GM20000 (cell line): ENCODE measurements at places on chromosomes 5 and 9.

DNA sequence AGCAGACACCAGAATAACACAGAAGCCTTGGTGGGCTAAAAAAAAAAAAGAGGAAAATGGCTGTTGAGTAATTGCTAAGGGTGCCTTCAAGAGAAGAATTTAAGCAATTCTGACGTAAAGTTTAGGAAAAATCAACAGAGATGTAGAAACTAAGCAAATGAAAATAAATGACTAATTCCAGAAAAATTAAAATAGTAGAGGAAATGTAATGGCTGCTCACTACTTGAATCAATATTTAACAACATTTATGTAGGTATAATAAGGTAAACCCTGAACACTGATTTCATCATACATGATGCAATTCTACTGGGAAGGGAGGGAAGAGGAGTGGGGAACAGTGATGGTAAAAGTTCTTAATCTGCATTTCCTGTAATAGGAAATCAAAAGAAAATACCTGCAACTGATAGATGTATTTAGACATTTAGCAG, 41.4 kb downstream of the PUM3 start:
- no peak for DNase-seq

GRCh38 chr9:111274737-111275136, 55.3 kb downstream of the OR2K2 start:
- no peak for DNase-seq

GRCh38 chr5:89397096-89397495, 514.1 kb upstream of the MEF2C start:
- DNase-seq: no peak

DNA sequence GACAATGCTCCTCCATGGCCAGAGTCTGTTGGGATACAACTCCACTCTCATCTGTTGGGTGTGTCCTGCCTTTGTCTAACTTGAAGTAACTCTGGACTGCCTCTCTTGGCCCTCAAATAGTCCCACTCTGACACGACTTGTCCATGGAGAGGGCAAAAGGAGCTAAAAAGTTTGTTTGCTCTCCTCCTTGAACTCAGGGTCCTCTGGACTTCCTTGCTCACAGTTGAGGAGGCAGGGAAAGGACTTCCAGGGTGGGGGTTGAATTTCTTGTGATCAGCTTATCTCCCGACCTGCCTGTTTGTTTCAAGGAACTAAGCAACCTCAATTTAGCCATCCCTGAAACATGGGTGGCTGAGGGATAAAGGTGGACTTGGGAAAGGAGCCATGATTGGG, 11.7 kb downstream of the DNAJB5 start:
- no peak for DNase-seq

GRCh38 chr5:172561151-172561550, 79.9 kb upstream of the NEURL1B start:
- no peak for DNase-seq

DNA sequence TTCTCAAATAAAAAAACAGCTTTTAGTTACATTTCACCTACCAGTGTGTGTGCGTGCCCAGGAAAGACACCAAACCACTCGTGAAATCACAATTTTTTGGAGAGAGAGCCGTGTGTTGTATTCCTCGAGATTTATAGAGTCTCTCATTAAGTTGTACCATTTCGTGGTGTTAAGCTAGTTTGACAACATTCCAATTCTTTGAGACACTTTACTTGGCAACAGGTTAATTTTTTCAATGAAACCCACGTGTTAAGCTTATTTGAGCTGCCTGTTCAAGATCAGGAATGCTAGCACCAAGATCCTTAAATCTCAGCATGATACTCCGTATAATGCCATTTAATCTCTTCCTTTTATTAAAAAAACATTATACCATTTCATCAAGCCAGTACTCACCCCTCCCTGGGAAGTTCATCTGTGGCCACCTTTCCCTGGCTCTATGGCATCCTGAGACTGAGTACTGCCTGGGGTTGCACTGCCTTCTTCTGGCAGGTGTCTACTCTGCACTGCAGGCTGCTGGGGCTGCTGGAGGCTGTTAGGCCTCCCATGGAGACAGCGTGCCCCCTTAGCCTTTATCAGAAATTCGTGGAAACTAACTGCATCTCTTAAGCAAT, 143.7 kb downstream of the ARHGAP26 start:
- no peak for DNase-seq

DNA sequence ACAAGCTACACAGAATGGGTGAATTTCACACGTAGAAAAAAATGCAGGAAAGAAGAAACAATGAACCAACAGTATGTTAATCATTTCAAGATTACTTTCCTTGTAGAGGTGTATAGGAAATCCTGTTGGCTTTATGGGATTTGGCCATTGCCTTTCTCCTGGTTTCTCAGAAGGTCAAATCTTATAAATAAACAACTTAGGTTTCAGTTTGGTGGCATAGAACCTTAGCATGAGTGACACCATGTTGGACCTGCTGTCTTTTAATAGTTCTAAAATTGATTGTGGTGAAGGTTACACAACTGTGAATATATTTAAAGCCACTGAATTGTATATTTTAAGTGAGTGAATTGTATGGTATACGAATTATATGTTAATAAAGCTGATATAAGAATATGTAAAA, 16.7 kb upstream of the NDFIP1 start:
- DNase-seq: no peak

GRCh38 chr9:105047742-105048041, 119.7 kb upstream of the ABCA1 start:
- no peak for DNase-seq

- no peak for DNase-seq
Measured at GRCh38 chr9:91771864-91772263, 178.2 kb downstream of the ROR2 start.

DNA sequence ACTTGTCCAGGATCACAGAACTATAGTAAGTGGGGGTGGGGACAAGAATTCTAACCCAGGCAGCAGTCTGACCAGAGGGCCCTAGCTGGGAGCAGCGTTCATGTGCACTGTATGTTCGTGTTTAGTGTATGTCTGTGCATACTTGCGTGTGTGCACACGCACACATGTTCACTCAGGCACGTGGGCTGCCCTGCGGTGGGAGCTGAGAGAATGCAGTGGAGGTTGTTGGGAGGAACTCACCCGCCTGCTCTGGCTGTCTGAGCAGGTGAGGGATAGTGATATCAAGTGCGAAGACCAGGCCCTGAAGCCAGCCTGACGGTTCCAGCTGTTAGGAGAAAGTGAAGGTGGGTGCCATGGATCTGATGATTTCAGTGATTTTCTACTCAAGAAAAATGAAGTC, 942 bp downstream of the DCANP1 start:
- no peak for DNase-seq

DNA sequence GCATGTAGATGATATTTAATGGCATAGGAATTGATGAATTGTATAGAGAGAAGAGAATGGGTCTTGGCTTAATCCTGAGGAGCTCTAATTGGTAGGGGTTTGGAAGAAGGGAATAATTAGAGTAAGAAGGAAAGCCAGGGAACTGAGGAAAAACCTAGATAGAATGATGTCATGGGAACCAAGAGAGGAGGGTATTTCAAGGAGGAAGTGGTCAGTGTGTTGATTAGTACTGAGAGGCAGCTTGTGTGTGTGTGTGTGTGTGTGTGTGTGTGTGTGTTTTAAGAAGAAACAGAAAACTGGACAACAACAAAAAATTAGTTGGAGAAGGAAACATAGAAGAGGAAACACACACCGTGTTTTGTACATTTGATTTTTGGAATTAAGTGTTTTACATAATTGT, 42.8 kb downstream of the MAST4 start:
- no peak for DNase-seq

DNA sequence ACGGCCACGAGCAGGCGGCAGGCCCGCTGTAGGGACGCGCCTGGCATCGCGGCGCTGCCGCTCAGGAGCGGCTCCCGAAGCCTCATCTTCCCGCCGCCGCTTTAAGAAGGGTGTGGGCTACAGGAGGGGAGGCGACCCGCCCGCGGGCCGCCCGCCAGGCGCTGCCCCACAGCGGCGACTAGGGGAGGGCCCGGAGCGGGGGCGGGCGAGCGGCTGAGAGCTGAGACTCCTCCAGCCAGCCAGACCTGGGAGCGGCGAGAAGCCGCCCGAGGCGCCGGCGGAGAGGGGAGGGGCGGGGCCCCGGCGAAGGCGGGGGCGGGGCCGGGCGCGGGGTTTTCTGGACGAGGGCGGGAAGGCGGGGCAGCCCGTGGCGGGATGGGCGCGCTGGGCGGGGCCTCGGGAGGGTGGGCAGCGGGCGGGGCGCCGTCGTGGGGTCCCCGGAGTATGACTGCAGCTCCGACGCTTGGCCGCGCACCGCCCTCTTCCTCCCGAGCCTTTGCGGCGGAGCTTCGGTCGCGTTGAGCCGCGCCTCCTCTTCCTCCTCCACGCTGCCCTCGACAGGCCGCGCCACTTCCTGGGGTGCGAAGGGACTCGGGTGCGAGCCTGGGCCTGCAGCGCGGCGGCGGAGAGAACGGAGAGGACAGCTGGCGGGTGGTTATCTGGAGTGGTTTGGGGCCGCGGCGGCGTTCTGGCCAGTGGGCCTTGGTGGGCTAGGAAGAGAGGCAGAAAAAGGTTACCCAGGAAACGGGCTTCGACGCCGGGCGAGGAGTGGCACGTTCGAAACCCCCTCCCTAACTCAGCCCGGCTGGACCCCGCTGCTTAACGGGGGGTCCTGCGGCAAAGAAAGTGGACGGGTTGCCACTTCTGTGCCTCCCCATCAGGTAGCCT, at the start of gene B4GALT1:
TSS of gene B4GALT1 (minus strand) at position 253 of the 888 bp plus-strand sequence. CDS start at position 86, 167 bp downstream.
- DNase-seq: peak; percentile 98

GRCh38 chr5:83036991-83037575, 40.1 kb downstream of the TMEM167A start:
- DNase-seq: no peak

GRCh38 chr5:135309391-135310327, 89.4 kb downstream of the MACROH2A1 start:
- no peak for DNase-seq

DNA sequence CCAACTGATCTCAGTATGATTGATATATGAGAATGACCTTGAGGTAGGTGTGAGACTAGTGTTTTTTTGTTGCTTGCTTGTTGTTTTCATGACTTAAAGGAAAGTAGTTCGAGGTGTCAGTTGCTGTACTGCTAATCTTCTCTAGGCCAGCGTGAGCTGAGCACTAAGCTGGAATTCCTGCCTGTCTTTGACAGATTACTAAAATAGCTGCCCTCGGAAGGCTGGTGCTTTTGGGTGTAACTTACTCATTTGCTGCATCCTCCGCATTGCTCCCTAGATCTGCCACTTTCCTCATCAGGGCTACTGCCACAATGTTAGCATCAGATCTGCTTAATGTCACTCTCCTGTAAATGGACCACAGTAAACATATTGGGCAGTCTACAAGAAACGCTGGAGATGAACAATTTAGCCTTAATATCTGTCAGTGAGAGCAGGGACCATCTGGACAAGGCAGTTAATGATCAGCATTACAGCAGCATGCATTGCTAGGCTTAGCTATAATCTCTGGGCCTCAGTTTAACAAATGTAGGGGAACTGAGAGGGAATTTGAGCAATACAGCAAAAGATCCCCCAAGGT, 106.6 kb upstream of the CDH6 start:
- no peak for DNase-seq

GRCh38 chr5:120413686-120414085, 50.4 kb upstream of the PRR16 start:
- DNase-seq: no peak

GRCh38 chr5:173777149-173777548, 111.0 kb upstream of the CPEB4 start:
- DNase-seq: no peak

DNA sequence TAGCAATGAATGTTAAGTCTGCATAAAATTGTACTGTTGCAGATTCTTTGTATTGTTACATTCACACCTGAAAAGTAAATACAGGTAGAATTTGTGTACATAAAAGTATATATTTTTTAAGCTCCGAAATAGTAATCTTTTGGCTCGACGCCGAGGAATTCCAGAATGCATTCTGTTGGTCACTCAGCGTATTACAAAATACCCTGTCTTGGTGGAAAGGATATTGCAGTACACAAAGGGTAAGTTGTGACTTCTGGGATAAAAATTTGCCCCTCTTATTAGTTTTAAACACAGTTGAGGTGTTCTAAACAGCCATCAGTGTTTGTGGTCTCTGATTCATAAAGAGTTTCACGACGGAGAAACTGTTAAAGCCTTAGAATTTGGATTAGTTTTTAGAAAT, 257.6 kb downstream of the ARHGEF28 start:
- DNase-seq: no peak

GRCh38 chr5:146426305-146426704, 20.8 kb upstream of the TCERG1 start:
- DNase-seq: no peak

GRCh38 chr9:125133403-125134329, 9.7 kb downstream of the SCAI start:
- DNase-seq: no peak

DNA sequence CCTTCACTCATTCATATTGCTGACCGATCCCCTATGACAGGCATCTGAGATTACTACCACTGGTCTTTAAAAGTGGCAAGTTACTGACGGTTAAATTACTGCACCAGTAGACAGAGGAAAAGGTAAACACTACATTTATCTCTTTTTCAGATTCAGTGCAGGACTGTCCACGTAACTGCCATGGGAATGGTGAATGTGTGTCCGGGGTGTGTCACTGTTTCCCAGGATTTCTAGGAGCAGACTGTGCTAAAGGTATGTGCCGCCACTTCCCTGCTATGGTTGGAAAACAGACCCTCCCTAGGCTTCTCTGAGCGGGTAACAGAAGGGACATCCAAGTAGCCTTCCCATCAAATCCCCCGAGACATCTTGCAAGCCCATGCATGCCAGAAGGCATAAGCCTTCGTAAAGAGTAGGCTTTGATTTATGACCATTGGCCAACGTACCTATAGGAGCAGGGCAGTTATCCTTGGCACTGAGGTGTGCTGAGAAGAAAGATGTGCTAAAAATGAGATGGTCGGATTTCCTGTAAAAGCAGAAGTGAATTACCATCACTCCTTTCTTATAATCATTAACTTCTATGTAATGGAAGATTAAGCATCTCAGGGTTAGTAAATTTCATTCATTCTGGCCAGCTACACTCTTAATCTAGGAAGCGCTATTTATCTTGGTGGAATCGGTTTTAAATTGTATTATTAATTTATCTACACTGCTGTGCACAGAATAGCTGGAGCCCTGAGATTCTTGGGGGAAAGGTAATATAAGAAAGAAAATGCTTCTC, 193.4 kb upstream of the WWC1 start:
- DNase-seq: no peak

DNA sequence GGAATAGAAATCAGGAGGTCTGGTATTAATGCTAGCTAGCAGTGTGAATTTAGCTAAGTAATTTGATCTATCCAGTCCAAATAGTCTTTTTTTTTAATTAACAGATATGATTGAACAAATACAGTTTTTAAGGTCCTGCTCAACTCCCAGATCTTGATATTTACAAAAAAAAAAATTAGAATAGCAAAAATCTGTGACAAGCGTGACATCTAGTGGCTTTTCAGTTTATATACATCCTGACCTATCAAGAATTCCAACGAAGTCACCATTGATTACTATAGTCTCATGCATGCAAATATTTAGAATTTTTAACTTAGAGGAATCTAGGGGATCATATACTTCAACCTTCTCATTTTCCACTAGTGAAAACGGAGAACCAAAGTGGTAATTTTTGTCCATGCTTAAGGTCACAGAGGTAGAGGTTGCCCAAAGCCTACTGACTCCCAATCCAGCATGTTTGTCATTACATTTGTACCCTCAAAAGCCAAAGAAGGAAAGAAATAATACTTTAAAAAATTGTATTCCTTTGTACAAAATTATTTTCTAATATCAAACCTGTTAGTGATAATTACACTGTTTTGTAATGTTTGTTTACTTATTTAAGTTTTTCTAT, 17.6 kb upstream of the TARS1 start:
- no peak for DNase-seq

GRCh38 chr5:6873359-6873758, 160.1 kb downstream of the TENT4A start:
- no peak for DNase-seq
